Hematopoietic multipotent progenitor cell (in vitro differentiated cells): ENCODE measurements at places on chromosomes 7 and 10.

- no peak for DNase-seq
Measured at GRCh38 chr7:119825091-119825655, 447.8 kb upstream of the KCND2 start.

DNA sequence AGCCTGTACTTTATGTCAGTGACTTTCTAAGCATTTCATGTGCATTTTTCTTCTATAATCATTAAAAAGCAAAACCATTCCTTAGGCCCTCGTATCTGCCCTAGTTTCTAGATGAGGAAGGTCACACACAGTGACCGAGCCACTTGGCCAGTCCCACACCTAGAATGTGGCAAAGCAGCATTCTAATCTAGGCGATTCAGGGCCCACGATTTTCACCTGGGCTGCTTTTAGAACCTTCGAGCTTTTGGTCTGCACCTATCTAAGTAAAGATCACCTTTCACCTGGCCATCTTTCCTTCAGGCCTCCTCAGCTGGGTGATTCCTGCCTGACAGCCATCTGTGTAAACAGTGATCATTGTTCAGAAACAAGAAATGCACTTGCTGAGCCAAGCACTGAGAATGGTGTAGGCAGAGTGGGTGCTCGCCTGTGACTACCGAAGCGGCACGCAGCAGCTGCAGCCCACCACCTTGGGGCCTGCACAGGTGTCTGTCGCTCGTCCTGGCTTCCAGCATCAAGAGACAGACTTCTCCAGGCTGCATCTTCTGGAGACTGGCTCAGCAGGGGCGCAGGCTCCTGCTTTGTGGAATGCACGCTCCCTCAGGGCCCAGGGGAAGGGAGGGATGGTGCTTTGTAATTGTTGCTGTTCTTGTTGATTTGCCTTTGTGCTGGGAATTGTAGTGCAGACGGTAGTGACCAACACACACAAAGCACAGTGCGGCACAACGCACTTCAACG, 149.0 kb upstream of the INSYN2A start:
- DNase-seq = no peak

GRCh38 chr10:90871279-90871765, 452 bp upstream of the RPP30 start:
- DNase-seq = peak; percentile 53

DNA sequence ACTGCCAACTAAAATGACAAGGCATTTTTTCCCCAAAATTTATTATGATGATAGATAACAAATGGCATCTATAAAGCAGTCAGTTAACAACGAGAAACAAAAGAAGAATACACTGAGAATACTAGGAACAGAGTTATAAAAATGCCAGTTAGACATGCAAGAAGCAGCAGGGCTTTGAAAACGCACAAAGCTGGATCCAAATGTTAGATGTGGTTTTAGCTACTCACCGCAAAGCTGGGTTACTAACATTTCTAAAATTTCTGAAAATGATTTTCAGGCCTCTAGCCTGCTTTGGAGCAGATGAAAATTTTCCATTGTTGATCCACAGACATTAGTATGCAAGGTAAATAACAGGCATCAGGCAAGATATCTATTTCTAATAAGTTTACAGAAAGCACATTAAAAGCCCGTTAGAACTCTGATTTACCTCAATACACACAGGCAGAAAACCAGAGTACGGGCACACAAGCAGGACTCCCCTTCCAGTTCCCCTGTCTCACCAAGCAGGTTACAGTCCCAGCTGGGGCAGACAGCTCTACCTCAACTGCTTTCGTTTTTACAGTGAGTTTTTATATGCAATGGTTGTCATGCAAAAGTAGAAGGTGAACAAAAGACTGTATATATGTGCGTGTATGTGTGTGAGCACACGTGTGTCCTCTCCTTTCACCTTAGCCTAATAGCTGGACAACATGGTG, 37.9 kb downstream of the GLI3 start:
- DNase-seq = no peak

GRCh38 chr7:28754027-28754426, 204.1 kb downstream of the TRIL start:
- no peak for DNase-seq

- no peak for DNase-seq
Measured at GRCh38 chr10:126208726-126209302, 179.5 kb downstream of the ADAM12 start.

DNA sequence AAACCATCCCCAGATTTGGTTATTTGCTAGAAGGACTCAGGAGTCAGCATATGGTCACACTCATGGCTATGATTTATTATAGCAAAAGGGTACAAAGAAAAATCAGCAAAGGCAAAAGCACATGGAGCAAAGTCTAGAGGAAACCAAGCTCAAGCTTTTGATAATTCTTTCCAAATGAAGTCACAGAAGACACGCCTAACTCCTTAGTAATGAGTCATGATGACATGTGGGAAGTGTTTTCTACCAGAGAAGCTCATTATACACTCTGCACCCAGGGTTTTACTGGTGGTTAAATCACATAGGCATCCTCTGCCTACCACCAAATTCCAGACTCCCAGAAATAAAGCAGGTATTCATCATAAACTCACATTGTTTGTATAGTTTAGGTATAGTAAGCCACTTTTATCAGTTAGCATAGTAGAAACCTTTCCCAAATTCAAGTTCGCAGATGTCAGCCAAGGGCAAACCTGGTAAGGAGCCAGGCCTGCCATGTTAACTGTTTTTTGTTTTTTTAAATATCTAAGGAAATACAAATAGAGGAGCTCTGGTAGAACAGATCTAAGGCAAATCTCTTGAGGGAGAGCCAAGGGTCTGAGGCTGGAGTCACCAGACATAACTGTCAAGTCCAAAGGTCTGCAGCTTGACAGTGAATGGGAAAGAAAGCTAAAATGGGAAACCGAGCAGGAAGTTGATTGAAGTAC, 15.4 kb upstream of the HIBADH start:
- DNase-seq = no peak

DNA sequence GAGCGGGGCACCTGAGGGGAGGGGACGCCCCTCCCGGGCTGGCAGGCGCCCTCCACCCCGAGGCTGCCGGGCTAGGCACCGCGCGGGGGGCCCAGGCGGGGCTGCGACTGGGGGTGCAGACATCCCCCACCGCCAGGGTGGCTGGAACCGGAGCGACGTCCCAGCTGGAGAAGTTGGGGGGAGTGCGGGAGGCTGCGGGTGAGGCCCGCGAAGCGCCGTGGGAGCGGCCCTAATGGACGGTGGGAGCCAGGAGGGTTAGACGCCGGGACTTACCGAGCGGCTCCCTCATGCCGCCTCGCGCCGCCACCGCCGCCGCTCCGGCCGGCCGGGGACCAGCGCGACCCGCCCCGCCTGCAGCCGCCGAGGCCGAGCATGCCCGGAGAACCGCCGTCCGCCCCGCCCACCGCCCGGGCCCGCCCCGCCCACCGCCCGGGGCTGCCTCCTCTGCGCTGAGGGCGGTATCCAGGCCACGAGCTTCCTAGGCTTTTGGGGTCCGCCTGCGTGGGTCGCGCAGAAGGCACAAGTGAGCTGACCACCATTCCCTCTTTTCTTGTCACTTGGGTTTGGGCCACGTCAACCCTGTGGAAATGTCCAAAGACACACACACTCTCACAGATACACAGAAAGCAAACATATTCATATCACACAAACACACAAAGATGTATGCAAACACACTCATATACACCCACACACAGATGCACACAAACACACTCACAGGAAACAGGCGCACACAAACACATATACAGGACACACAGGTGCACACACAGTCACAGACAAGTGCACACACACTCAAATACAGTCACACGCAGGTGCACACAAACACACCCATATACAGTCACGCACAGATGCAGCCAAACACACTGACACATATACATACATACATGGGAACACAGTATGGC, at the start of gene JCAD:
JCAD (minus strand) TSS at position 378 of the 899 bp plus-strand sequence. CDS start 11,774 bp downstream, outside the sequence.
- DNase-seq = peak; percentile 36

- no peak for DNase-seq
Measured at GRCh38 chr10:110512461-110513187, 14.9 kb downstream of the DUSP5 start.

GRCh38 chr7:105493196-105493922, 28.7 kb downstream of the PUS7 start:
- DNase-seq = no peak

- no peak for DNase-seq
Measured at GRCh38 chr7:138796038-138796615, 1.7 kb upstream of the TMEM213 start.

GRCh38 chr10:124648738-124649137, 95.4 kb downstream of the FAM53B start:
- DNase-seq = no peak

- no peak for DNase-seq
Measured at GRCh38 chr7:129202058-129202777, 13.8 kb downstream of the SMO start.

DNA sequence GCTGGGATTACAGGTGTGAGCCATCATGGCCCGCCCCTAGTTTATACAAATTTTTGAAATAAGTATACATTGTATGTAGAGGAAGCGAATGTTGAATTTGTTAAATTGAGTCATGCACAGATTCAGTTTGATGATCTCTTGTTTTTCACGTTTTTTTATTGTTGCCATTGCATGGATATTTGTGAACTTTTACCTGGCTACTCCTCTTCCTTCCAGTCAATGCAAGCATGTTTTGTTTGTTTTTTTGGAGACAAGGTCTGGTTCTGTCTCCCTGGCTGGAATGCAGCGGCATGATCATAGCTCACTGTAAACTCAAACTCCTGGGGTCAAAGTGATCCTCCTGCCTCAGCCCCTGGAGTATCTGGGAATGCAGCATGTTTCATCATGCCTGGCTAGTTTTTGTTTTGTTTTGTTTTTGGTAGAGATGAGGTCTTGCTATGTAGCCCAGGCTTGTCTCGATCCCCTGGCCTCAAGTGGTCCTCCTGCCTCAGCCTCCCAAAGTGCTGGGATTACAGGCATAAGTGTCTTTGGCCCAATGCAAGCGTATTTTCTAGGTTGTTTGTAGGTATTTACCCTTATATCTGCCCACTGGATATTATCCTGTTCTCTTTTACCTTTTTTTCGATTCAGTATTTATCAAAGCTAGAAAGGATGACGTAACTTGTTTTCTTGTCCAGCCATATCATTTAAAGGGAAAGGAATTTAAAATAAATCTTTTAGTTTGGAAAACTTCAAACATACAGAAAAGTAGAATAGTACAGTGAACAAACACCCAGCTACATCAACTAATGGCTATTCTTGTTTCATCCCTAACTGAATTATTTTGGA, 11.0 kb downstream of the LCOR start:
- no peak for DNase-seq

GRCh38 chr10:125823663-125824251, 411 bp downstream of the BCCIP start:
- no peak for DNase-seq

DNA sequence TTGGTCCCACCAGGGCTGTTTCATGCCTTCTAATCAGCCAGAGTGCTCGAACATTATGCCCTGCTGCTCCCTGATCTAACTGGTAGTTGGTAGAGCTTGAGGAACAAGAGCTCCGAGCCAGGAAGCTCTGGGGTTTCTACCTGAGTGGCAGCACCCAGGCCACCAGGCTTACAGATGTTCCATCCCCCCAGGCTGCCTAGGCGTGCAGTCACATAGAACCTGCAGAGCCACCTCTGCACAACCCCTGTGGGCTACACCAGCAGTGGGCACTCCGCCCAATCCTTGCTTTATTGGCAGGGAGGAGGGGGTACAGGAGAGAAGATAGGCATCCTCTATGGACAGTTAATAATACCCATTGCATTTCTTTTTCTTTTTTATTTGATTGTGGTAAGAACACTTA, 21.8 kb downstream of the MAP3K8 start:
- peak; percentile 11 for DNase-seq

GRCh38 chr10:784403-785088, 95.1 kb upstream of the DIP2C start:
- DNase-seq = peak; percentile 60

DNA sequence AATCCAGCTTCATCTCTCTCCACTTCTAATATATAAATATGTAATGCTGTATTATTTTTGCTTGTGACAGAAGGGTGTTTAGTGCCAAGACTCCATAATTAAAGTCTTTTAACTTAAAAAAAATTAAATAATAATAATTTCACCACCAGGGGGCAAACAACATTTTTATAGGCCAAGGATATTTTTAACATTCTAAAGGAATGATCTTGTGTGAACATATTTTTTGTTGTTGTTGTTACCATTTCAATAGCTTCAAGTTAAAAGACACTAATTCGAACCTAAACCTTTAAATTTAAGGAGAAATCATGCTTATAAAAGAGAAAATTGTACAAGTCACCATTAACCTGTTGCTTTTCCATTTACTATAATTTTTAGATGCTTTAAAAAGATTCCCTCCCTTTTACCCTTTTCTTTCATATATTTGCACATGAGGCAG, 7.5 kb upstream of the DNAJC1 start:
- DNase-seq = peak; percentile 68

DNA sequence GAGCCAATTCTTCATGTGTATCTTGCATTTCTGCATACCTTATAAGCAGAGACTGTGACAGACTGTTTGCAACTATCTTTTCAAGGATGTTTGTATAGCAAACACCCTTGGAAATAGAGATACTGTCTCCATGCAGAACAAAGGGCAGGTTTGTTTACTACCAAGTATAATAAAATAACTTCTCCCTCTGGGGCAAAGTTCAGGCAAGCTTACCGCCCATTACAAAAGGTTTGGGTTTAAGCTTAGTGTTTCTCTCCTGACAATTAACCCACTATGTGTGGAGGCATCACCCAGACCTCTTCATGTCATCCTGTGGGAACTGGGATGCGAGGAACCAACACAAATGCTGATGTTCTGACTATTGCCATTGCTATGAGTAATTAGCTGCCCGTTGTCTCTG, 479.1 kb upstream of the ZMIZ1 start:
- no peak for DNase-seq

DNA sequence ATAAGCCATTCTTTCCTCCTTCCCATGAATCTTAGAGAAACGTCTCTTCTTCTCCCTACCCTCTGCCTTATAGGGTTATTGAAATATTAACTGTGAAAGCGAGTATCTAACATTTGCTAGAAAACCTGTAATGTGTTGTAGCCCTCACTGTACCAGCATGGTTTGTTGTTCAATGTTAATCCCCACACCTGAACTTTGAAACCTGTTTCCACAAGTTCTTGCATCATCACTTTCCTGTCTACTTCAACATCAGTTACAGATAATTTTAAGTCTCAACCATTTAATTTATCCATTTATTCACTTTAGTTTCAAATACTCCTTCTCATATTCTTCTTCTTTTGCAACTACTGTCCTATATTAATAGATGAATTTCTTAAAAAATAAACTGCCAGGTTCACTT, 148.2 kb downstream of the ETV1 start:
- no peak for DNase-seq

GRCh38 chr10:118922226-118922625, 107.3 kb upstream of the NANOS1 start:
- DNase-seq = no peak

- no peak for DNase-seq
Measured at GRCh38 chr10:63265683-63266235, 132.6 kb downstream of the NRBF2 start.

GRCh38 chr10:114914560-114914959, 23.4 kb upstream of the TRUB1 start:
- no peak for DNase-seq

DNA sequence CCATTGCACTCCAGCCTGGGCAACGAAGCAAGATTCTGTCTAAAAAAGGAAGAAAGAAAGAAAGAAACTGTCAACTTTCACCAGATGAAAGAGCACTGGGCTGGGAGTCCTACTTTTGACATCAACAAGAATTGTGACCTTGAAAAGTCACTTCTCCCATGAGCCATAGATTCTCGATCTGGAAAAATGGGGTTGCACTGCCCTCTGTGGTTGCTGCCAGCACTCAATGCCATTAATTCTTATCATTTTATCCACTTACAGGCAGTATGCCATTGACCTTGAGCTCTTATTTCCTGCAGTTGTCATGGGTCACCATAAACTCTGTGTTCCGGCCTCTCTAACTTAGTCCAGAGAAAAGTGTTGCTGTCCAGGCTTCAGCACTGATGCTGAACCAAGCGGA, 137.2 kb downstream of the NOC3L start:
- no peak for DNase-seq
